ENCODE measurements at places on chromosomes 11 and 22. TPM values are rescaled to one million over a fixed set of nuclear protein-coding genes. Genes with fewer than 3 reads are reported as not detected.

DNA sequence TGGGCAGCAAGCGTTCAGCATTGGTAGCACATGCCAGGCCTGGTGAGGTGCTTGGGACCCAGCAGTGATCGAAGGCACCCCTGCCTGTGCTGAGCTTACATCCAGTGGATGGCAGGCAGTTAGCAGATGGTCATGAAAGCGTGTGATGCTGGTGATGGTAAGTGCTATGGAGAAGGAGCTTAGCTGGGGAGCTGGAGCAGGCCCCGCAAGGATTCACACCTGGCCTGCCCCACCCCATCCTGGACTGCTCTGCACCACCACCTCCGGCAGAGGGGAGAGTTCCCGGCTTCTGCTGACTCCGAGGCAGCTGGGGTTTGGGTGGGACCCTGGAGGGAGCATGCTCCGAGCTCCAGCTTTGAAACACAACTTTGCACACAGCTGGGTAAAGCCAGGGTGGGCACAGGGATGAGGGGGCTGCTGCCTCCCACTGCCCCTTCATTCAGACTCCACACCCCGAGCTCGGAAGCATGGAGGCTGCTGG, 16.2 kb downstream of the MPPED1 start:
- no peak for DNase-seq
- no peak overlapping the region for H3K27ac ChIP-seq
- H3K27me3 ChIP-seq = peaks cover 34% of the 10 kb centered on the region
- no peaks in the 10 kb centered on the region for H3K36me3 ChIP-seq
- H3K4me3 ChIP-seq = no peak overlapping the region

GRCh38 chr22:43313244-43313889, 29.8 kb downstream of the SCUBE1 start:
- H3K27me3 ChIP-seq = peaks cover 47% of the 10 kb centered on the region
- DNase-seq = no peak
- H3K36me3 ChIP-seq = no peaks in the 10 kb centered on the region
- H3K4me3 ChIP-seq = peak overlapping the region; percentile 26
- H3K27ac ChIP-seq = peak overlapping the region; percentile 9

GRCh38 chr11:79092791-79093353, 348.0 kb downstream of the TENM4 start:
- no peak for DNase-seq
- no peaks in the 10 kb centered on the region for H3K27me3 ChIP-seq
- H3K4me1 ChIP-seq = peaks cover 47% of the 10 kb centered on the region
- no peak overlapping the region for H3K27ac ChIP-seq
- H3K4me3 ChIP-seq = no peak overlapping the region
- no peaks in the 10 kb centered on the region for H3K36me3 ChIP-seq

DNA sequence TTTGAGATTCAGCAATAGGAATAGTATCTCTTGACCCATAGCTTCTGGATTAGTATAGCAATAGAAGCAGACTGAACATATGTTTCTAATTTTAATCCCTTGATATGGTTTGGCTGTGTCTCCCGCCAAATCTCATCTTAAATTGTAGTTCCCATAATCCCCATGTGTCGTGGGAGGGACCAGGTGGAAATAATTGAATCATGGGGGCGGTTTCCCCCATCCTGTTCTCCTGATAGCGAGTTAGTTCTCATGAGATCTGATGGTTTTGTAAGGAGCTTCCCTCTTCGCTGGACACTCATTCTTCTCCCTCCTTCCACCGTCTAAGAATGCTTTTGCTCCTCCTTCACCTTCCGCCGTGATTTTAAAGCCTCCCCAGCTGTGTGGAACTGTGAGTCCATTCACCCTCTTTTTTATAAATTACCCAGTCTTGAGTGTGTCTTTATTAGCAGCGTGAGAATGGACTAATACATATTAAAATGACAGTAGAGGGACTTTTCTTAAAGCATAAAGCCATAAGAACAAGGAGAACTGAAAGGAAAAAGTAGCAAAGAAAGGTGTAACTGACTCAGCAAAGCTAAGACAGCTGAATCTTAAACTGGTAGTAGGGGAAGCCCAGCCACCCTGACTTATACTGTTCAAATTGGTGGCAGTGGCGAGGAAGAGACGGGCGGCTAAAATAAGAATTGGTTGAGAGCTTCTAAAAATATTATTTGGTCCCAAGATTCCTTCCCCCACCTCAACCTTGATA, 20.3 kb upstream of the SLN start:
- no peak overlapping the region for H3K4me3 ChIP-seq
- H3K27ac ChIP-seq = no peak overlapping the region

DNA sequence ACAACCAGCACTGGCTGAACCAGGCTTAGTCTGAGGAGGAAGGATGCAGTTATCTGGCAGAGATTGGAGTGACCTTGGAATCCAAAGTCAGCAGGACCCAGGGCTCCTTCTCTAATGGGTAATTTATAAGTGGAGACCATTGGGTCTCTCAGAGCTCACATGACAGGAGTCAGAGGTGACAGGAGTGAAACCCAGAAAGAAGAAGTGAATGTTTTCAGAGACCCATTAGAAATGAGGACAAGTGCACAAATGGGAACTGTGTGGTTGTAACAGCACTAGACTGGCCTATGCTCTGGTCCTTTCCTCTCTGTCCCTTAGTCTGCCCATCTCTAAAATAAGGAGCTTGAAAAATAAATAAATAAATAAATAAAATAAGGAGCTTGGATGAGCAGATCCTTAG, 107.4 kb downstream of the SERGEF start:
- no peaks in the 10 kb centered on the region for H3K4me1 ChIP-seq
- no peak for DNase-seq
- no peaks in the 10 kb centered on the region for H3K27me3 ChIP-seq
- peaks cover 4% of the 10 kb centered on the region for H3K36me3 ChIP-seq
- H3K4me3 ChIP-seq = no peak overlapping the region
- no peak overlapping the region for H3K27ac ChIP-seq

PLAAT2 gene
- total RNA-seq = 6.0 TPM

PGR gene
- total RNA-seq = 0.29 TPM

CECR2 gene
- 7.9 TPM for total RNA-seq

EIF3F gene
- 324 TPM for total RNA-seq

Measured in type B pancreatic cell (in vitro differentiated cells).